ENCODE measurements at places on chromosomes 13 and 19.

DNA sequence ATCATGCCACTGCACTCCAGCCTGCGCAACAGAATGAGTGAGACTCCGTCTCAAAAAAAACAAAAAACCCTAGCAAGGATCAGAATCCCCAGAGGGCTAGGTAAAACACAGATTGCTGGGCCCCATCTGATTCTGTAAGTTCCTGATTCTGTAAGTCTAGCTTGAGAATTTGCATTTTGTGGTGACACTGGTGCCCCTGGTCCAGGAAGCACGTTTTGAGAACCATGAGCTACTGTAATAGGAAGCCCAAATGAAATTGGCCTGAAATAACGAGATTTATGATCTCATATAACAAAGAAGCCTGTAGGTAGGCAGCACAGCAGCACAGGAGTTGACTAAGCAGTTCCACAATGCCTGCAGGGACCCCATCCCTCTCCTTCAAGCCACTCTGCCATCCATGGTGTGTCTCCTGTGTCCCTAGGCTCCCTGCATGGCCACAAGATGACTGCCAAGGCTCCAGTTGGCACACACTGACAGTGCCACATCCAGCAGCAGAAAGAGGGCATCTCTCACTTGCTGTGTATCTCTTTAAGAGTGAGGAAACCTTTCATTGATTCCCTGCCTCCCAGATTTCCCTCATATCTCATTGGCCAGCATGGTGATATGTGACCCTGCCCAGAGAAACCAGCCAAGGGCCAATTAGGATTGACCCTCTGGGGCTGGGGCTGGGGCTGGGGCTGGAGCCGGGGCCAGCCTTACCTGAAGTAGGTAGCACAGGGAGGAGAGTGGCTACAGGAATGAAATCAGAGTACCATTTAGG lies 21.7 kb downstream of the SIPA1L3 start:
- no peak for DNase-seq

DNA sequence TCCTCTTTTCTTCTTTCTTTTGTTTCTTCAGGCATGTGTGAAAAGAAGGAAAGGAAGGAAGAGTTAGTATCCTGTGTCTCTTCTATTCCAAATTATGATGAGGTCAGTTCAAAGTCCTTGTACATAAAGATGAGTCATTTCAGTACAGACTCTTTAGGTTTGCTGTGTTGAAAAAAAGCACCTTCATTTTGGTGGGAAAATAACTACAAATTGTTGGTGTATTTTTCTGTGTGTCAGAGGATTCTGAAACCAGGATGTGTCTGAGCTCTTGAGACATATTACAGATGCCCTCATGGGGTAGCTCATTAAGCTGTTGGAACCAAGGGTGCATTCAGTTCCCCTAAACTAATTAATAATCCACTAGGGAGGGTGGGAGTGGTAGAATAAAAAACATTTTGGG lies 5.8 kb upstream of the HSPH1 start:
- no peak for DNase-seq

DNA sequence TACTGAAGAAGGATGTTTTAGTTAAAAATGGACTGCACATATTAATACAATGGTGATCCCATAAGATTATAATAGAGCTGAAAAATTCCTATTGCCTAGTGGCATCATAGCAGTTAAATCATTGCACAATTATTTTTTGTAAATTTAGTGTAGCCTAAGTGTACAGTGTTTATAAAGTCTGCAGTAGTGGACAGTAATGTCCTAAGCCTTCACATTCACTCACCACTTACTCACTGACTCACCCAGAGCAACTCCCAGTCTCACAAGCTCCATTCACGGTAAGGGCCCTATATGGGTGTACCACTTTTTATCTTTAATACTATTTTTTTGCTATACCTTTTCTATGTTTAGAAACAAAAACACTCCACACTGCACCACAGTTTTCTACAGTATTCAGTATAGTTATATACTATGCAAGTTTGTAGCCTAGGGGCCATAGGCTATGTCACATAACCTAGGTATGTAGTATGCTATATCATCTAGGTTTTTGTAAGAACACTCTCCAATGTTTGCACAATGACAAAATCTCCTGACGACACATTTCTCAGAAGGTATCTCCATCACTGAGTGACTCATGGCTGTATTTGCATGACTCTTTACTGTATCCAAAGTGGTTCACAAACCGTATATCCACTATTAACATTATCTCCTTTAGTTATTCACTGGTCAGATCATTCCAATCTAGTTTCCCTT lies 536.0 kb downstream of the KLF12 start:
- DNase-seq: no peak

GRCh38 chr19:40466219-40466984 lies 399 bp upstream of the SPTBN4 start:
- peak; percentile 71 for DNase-seq

DNA sequence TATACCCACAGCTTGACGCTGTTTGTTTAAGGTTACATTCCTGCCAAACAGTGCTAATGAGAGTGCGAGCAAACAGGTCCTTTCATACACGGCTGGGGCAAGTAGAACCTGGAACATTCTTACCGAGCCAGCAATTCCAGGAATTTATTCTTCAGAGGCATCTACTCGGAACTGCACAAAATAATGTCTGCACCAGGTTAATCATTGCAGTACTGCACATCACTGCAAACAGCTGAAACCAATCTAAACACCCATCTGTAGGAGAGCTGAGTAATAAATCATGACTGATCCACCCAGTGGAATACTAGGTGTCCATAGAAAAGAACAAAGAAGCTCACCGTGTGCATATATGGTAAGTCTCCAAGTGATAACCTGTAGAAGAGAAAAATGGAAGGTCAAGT lies 1.2 kb upstream of the ZNF579 start:
- no peak for DNase-seq

DNA sequence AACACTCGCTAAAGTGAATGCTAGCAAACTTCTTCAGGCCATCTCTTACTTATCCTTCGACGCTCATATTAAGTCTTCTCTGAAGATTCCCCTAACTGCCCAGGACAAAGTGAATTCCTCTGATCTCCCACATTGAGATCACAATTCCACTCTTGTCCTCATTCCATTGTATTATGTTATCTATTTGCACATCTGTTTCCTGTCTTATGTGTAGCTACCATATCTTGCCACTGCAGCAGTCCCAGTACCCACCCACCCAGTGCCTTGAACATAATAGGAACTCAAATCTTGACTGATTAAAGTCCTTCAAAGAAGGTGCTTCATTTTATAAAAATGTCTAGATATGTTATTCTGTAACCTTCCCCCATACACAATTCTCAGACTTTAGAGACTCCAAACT lies 702.3 kb downstream of the DIAPH3 start:
- no peak for DNase-seq

DNA sequence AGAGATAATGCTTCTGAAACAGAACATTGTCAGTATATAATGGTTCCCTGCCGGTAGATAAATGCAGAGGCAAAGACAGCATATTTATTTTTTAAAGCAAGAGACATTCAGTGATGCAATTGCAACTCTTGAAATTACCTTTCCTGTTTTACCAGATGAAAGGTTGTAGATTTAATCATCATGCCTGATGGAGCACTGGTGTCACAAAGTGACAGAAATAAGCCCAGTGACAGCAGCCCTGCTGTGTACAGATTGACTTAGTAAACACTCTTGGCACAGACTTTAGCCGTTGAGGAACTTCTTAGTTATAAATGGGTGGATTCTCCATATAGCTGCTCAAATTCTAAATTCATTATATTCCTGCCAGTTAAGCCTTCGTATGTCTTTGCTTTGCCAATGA lies 172.5 kb downstream of the ITGBL1 start:
- DNase-seq: no peak

Measured in activated CD8-positive, alpha-beta memory T cell treated with anti-CD3 and anti-CD28 coated beads, Interleukin-2, amount 50 U/mL, for 48 hours (primary cell).